H7 (cell line): ENCODE measurements at places on chromosomes 11 and 22. TPM values are rescaled to one million over a fixed set of nuclear protein-coding genes. Genes with fewer than 3 reads are reported as not detected.

GRCh38 chr11:65432686-65433582 lies 10.3 kb downstream of the NEAT1 start:
- DNase-seq = no peak

GRCh38 chr11:44364596-44364995 lies 54.7 kb upstream of the ALX4 start:
- DNase-seq = no peak

DNA sequence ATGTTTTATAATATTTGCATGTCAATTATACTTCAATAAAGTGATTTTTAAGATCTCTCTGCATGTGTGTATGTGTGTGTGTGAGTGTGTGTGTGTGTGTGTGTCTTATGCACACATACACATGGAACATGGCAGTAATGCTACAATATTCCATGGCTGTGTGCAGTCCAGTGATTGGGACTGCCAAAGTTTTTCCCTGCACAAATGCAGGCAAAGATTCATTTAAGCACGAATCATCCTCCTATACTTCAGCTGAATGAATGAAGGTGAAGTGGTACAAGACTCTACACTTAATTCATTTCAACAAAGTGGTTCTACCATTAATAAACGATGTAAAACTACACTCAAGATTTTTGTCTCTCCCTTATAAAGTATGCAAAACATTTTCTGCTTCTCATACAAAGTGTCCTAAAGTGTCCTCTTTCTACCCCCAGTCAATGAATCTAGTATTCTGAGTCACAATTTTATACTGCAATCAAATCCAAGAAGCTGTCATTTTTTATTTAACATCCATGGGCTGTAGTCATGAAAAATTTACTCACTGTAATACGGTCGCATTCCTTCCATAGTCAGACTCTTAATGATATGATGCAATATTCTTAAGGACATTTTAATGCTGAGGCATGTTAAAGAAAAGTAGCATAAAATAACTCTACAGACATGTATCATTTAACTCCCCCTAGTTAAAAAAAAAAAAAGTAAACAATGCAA lies 132.4 kb downstream of the TTC28 start:
- no peak for DNase-seq

Gene KDM4E
- total RNA-seq = not detected in 2 replicates

Gene STK33
- total RNA-seq = 10.6 and 11.3 TPM in 2 replicates

Gene BBS1
- total RNA-seq = 25.4 and 26.5 TPM in 2 replicates

GRCh38 chr11:120597250-120598215 lies 86.0 kb downstream of the GRIK4 start:
- DNase-seq = no peak

DNA sequence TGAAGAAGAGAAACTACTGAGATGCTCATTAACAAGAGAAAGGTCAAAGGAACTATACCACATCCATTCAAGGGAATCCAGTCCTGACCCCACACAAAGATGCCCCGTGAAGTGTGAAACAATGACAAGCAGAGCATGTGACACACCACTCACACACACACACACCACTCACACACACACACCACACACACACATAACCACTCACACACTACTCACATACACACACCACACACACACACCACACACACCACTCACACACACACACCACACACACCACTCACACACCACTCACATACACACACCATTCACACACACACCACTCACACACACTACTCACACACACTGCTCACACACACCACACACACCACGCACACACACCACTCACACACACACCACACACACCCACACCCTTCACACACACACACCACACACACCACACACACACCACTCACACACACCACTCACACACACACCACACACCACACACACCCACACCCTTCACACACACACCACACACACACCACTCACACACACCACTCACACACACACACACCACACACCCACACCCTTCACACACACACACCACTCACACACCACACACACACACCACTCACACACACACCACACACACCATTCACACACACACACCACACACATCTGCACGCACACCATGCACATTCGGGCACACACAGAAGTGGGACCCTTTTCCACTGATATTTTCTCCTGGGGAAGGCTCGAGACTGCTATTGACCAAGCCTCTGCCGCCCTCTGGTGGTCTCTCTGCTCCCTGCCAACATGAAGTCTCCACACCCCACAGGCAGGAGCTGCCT lies 32.0 kb upstream of the COMT start:
- peak; percentile 93 for DNase-seq

Gene ZNF280B
- total RNA-seq = 2.9 and 3.7 TPM in 2 replicates

Gene VEGFB
- total RNA-seq = 17.6 and 22.4 TPM in 2 replicates

Gene FAM118B
- total RNA-seq = 50.8 and 53.2 TPM in 2 replicates

GRCh38 chr22:49942565-49943404 lies 17.8 kb upstream of the PIM3 start:
- peak; percentile 79 for DNase-seq

DNA sequence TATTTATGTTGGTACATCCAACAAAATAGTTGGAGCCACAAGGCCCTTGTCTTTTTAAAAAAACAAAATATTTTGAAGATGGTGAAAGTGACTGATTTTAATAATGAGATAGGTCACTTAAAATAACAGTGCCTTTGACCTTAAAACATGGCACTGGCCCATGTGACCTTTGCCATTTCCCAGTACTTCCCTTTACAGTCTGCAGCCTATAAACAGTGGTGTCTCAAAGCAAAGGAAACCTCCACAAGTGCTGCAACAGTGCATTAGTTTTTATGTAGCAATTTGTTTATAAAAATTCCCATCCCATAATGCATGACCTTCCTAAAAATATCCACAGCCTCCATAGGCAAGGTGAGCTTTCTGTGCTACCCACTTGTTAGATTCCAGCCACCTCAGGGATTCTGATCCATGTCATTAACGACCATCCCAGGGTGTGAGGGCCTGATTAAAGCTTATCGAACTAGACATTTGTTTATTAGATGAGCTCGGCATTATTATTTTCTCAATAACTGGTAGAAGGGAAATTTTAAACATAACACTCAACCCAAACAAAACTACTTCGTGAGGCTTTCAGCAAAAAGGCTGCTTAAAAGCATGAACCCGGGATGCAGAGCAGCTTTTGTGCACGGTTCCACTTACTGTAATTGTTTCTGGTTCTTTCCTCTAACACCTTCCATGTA lies 28.0 kb upstream of the CRKL start:
- no peak for DNase-seq

Gene TMEM80
- 27.0 and 36.0 TPM in 2 replicates for total RNA-seq

Gene ARHGAP20
- 0.07 and 0.14 TPM in 2 replicates for total RNA-seq

- no peak for DNase-seq
Observed at GRCh38 chr22:38655519-38656255, 505 bp downstream of the FAM227A start.

Gene E2F8
- 4.4 and 5.6 TPM in 2 replicates for total RNA-seq

DNA sequence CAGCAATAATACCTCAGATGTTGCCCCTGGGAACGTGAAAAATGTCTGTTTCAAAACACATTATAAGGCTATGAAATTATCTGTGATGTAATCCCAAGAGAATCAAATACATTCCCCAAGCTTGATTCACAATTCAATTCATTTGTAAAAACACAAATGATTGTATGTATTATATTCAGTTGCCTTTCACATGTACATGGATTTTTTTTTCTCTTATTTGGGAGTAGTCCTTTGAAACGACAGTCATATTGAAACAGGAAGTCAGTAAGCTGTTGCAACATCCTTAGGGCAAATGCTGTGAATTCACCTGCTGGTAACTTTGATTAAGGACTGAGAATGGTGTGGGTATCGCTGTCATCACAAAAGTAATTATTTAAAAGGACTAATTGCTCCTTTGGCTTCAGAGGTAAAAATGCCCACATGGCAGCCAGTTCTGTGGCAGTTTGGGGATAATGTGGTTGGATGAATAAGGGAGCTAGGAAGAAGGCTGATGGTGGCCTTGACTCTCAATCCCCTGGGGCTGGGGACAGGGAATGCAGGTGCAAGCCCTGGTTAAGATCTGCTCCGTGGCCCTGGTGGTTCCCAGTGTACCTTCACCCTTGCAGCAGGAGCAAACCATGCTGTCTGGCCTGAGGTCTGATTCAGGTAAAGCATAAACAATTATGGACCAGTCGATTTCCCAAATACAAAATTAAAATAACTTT lies 13.2 kb downstream of the EHF start:
- DNase-seq = no peak

Gene MMP1
- total RNA-seq = 0.03 TPM in 1 of 2 replicates, not detected in the other

- DNase-seq = peak; percentile 91
Observed at GRCh38 chr11:1748636-1749394, 1.6 kb downstream of the IFITM10 start.

GRCh38 chr11:47248304-47248663 lies 330 bp downstream of the ACP2 start:
- DNase-seq = no peak

DNA sequence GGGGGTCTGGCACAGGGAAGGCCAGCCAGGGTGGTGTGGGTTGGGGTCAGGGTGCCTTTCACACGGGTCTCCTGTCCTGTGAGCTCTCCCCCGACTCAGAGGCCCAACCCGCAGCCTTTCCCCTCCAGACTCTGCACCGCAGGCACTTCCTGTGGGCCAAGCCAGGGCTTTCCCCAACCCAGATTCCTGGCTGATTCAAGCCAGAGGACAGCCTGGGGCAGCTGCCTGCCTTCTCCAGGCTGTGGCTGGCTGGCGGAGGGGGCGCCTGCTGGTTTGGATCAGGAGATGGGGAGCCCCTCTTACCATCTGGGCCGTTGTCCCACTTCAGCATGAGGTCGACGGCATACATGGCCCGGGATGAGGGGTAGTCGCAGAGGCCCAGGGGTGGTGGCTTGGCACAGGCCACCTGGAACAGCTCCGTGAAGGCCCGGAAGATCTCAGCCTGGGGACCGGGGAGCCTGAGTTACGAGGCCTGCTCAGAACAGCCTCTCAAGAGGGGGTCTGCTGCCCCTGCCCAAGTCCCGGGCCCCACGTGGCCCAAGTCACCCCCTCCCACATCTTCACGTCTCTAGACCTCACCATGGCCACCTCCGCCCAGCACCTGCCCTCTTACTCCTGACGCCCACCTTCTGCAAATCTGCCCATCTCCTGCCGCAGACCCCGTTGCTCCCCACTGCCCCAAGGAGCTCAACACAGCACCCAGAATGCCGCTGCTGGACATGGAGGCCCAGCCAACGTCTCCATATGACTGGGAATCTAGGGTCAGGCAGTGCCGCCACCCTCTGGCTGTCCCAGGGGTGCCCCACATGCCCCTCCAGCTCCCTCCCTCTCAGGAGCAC lies 17.3 kb downstream of the TSPO start:
- DNase-seq = no peak

DNA sequence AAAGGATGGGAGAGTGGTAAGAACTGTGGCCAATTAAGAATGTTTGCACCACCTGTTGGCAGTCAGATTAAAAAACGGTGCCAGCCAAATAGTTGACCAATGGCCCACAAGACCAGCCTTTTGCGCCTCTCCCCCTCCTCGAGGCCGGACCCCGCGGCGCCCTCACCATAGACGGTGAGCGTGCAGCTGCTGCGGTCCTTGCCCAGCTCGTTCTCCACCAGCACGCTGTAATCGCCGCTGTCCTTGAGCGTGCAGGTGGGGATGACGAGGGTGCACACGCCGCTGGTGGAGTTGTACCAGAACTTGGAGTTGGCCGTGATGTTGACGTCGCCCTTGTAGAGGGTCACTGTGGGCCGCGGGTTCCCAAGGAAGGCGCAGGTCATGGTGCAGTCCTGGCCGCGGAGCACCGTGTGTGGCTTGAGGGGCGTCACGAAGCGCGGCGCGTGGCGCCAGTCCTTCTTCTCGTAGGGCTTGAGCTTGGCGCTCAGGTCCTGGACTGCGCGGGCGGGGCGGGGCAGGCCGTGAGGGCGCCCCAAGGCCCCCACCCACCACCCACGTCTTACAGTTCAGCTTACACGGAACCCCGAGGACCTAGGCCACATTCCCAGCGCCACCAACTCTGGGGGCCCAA lies 7.2 kb downstream of the TMEM86A start:
- DNase-seq = peak; percentile 70

DNA sequence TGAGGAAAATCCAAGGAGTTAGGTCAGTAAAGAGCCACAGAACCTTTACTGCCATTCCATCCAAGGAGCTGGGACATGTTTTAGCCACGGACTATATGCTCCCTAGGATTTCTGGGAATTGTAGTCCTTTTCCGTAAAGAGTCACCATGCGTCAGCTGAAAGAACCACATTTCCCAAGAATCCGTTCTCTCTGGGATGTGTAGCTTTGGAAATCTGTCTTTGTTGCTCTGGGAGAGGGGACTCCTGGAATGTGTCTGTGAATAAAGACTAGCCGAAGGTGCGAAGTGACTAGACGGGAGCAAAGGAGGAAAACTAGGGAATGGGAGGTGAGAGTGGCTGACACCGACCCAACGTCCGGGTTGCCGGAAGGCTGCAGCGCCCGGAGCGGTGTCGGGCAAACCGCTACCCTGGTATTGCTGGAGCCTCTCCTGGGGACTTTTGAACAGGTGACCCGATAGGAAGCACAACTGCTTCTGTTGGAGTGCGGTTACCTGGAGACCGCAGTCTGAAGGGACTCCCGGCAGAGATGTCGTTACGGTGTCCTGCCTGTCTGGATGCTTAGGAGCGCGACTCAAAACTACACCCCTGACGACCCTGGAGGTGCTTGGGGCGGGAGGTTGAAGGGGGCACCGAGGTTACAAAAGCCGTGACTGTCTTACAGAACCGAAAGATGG lies at the start of gene IFTAP:
IFTAP (plus strand) TSS at position 187 of the 674 bp plus-strand sequence. CDS start 15,602 bp downstream, outside the sequence.
- peak; percentile 71 for DNase-seq

- DNase-seq = no peak
Observed at GRCh38 chr11:75946531-75947530, 131.8 kb downstream of the UVRAG start.
